ENCODE measurements at places on chromosomes 13 and 19. TPM values are rescaled to one million over a fixed set of nuclear protein-coding genes. Genes with fewer than 3 reads are reported as not detected.

- DNase-seq: peak; percentile 65
Measured at GRCh38 chr13:98775844-98776598, 23.5 kb upstream of the SLC15A1 start.

DNA sequence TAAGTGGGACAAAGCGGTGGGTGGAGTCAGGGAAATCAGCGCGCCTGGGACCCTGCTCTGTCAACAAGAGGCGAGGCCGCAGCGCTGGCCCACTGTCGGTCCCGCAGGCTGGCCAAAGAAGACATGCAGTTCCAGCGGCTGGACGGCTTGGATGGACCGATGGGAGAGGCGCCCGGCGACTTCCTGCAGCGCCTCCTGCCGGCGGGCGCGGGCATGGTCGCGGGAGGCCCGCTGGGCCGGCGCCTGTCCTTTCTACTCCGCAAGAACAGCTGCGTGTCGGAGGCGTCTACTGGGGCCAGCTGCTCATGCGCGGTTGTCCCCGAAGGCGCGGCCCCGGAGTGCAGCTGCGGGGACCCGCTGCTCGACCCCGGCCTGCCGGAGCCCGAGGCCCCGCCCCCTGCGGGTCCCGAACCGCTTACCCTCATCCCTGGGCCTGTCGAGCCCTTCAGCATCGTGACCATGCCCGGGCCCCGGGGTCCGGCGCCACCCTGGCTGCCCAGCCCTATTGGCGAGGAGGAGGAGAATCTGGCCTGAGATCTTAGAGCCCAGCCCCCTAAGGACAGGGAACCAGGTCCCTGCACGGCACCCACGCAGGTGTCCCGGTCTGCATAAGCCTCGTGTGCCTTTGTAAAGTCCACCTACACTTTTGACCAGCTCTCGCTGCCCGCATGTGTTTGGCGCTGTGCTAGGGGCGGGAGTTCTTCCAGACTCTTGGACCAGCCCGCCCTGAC is 6.1 kb downstream of the BEST2 start:
- DNase-seq: peak; percentile 61

GRCh38 chr19:43367822-43368221 is 14.3 kb downstream of the CD177 start:
- no peak for DNase-seq

DNA sequence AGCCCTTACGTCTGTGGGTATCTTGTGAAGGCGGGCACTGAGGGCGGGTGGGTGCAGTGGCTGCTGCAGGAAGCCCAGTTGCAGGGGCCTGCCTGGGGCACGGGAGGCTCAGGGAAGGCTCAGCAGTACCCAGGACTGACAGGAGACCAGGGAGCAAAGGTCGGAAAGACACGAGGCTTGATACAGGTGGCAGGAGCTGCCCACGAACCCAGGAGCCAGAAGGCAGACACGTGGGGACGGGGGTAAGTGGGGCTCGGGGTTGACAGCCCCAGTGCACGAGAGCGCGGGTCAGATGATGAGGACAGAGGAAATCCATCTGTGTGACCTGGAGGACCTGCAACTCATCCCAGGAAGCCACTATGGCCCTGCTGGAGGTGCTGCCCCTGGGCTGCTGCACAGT is 25.3 kb downstream of the ELAVL1 start:
- no peak for DNase-seq

- DNase-seq: no peak
Measured at GRCh38 chr19:8265872-8266271, 42.3 kb downstream of the CD320 start.

- DNase-seq: no peak
Measured at GRCh38 chr19:5844456-5845433, 5.2 kb upstream of the FUT6 start.

GRCh38 chr13:99124794-99125316 is 75.8 kb upstream of the UBAC2 start:
- peak; percentile 45 for DNase-seq

GRCh38 chr13:47718556-47718955 is 282.5 kb downstream of the SUCLA2 start:
- no peak for DNase-seq

Gene CAMSAP3
- not detected for total RNA-seq

Gene METTL21C
- total RNA-seq: not detected

Gene PLVAP
- total RNA-seq: not detected

Gene DPF1
- 4.2 TPM for total RNA-seq

Data from IMR-90 (cell line).